Breast epithelium (tissue), 4 donors: ENCODE measurements at places on chromosomes 6 and 20. TPM values are rescaled to one million over a fixed set of nuclear protein-coding genes. Genes with fewer than 3 reads are reported as not detected.

Gene ID4
- 45.9 TPM for total RNA-seq

Gene ZNF337
- total RNA-seq, result 20.0 TPM

Gene PLEKHG1
- 26.4 TPM for total RNA-seq

Gene PAK5
- 0.66 TPM for total RNA-seq

Gene MYO6
- 21.8 TPM for total RNA-seq
